ENCODE measurements at places on chromosomes 13 and 19.

DNA sequence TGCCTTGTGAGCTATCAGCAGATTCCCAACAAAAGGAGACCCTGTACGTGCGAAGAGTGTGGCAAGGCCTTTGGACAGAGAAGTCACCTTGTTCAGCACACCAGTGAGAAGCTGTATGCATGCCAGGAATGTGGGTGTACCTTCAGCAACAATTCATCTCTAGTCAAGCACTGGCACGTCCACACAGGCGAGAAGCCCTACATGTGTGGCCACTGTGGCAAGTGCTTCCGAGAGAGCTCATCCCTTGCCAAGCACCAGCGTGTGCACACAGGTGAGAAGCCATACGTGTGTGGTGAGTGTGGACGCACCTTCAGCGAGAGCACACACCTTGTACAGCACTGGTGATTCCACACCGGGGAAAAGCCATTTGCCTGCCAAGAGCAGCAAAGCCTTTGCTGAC is 7.6 kb upstream of the ZSCAN22 start:
- no peak for DNase-seq

GRCh38 chr19:17336872-17337674 is at the start of gene GTPBP3:
GTPBP3 (plus strand) TSS chr19:17337553; CDS start chr19:17337612, 59 bp downstream.
- DNase-seq, result peak; percentile 98

GRCh38 chr19:18644196-18645034 is 7.6 kb downstream of the KLHL26 start:
- no peak for DNase-seq

- DNase-seq, result no peak
Measured at GRCh38 chr13:111042661-111043226, 72.4 kb upstream of the ARHGEF7 start.

GRCh38 chr13:113009743-113010509 is 40.9 kb downstream of the MCF2L start:
- no peak for DNase-seq

- no peak for DNase-seq
Measured at GRCh38 chr13:62038214-62038613, 622.6 kb upstream of the PCDH20 start.

- no peak for DNase-seq
Measured at GRCh38 chr19:3661284-3662238, 35.0 kb upstream of the CACTIN start.

DNA sequence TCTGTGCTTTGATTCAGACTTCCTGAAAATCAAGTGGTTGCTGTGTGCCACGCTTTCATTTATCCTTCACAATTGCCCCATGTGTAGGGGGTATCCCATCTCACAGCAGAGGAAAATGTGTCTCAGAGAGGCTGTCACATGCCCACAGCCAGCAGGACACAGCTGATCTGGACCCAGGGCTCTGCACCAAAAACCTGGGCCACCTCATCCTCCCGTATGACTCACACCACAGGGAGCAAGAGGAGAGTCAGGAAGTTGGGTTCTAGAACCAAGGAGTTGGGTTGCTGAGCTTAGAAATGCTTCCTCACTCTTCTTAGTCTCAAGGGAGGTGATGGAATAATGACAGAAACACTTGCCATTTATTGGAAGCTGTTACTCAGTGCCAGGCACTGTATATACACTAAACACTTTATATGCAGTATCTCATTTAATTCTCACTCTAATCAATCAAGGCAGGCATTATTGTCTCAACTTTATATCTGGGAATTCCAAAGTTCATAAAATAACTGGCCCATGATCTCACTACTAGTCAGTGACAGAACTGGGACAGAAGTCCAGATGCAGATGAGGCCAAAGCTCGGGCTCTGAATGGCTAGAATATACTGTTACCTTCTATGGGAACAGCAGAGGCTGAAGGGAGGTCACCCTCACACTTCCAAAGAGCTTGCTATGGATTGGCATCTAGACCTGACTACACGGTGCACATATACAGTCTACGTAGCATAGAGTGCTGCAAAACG is 47.7 kb upstream of the ATP12A start:
- no peak for DNase-seq

DNA sequence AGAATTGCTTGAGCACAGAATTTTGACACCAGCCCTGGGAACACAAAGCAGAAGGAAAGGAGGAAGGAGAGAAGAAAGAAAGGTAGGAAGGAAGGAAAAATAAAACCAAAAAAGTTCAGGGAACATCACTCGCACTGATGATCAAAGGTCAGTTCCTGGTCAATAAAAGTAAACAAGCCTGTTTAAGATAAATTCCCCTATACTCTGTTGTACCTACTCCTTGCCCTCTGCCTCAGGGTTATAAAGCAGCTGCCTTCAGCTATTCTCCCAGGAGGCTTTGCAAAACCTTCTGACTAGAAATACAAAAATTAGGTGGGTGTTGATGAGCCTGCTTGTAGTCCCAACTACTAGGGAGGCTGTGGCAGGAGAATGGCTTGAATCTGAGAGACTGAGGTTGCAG is 14.9 kb upstream of the ZNF91 start:
- no peak for DNase-seq

- peak; percentile 9 for DNase-seq
Measured at GRCh38 chr13:110625771-110626321, 10.5 kb downstream of the NAXD start.

DNA sequence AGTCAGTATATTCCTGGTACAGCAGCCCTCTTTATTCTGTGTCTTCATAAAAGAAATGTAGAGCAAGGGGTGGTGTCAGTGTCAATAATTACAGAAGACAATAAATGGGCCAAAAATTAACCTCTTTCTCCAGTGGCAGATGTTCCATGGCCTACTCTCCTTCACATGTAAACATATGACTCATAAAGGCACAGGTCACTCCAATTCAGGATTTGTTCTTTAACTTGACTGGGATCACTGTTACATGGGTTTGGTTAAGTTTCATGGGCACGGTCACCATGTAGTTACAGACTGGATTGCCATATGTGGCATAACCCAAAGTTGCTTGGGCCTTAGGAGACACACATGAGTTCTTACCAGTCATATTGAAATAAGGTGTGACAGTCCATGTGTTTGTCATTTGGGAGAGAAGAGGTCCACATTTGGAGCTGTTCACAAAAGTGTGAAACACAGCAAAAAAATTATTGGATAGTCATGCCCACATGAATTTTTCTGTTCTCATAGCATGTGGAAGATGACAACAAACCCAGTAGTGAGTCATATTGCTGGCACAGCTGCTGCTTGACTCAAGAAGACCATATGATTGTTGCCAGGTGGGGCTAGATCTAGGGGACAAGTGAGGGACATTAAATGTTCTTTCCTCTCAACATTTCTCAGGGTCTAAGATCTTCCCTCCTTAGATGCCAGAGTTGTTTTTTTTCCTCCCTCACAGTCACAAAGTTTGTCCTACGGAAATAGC is 68.1 kb upstream of the HTR2A start:
- no peak for DNase-seq

- peak; percentile 95 for DNase-seq
Measured at GRCh38 chr19:45506246-45506988, 862 bp upstream of the VASP start.

- DNase-seq, result no peak
Measured at GRCh38 chr13:30957258-30957943, 24.9 kb downstream of the TEX26 start.

DNA sequence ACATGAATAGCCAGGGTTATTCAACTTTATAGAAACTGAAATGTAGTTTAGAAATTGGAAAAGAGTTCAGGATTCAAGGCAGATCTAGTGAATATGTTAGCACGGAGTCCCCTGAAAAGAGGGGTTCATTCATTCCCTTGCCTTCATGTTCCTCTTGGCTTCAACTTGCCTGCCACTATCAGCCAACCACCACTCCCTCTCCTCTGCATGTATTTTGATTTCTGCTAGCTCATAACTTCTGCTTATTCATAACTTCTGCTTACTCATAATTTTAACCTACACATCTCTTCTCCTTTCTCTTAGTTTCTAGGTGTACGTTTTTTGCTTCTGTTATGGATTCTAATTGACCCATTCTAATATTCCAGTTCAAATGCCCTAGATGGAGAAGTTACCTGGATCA is 5.5 kb upstream of the SERTM1 start:
- no peak for DNase-seq

DNA sequence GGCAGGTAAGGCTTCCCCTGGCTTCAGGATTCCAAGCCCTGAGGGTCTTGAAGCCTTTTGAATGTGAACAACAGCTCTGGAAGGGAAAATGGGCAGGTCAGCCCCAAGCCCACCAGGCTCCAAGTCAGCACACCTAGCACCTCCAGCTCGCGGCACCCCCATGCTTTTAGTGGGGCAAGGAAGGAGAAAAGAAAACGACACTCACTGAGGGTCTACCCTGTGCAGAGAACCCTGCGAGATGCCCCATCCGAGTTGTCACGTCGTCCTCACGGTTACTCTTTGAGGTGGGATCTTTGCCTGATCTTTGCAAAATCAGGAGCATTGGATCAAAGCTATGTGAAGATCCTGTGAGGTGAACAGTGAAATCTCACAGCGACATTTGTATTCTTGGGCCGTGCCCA is 5.7 kb upstream of the F10 start:
- peak; percentile 6 for DNase-seq

GRCh38 chr13:107351305-107351704 is 783.4 kb upstream of the ARGLU1 start:
- no peak for DNase-seq

GRCh38 chr19:1410136-1410786 is 2.9 kb downstream of the DAZAP1 start:
- DNase-seq, result no peak

DNA sequence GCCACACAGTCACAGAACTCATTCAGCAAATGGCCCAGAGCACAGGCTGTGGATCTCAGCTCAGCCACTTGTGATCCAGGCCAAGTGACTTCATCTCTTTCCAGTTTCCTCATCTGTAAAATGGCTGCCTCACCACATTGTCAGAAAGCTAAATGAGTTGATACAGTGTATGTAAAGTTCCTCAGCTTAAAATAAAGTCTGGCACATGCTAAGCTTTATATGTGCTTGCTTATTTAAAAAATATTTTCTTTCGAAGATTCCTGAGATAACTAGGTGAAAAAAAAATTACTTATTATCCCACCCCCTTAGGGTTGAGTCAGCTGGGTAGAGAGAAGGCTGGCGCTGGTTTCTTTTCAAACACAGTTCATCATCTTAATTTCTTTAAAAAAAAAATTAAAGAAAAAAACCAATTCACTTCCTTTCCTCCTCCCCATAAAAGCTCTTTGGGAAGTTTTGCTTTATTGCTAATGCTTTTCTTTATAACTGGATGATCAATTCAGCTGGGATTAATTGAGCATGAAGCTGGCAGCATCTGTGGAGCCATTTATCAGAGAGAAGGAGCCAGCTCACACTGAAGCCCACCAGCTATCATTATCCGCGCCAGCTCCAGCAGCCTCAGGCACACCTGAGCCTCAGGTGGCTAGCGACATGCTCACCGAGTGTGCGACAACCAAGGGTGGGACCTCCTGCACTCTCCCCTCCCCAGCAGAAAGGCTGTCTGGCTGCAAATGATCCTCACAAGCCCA is 354.9 kb downstream of the FOXO1 start:
- DNase-seq, result no peak

DNA sequence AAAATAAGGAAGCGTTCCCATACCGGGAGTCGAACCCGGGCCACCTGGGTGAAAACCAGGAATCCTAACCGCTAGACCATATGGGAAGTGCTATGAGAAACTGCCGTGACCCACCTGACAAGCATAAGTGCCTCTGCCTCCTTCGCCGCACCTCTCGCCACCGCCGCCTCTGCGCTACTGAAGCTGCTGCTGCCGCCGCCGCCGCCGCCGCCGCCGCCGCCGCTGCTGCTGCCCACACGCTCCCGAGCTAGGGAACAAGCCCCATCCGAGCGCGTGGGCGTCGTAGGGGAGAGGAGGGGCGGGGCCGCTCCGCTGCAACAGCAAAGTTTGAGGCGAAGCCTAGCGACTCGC is 610 bp upstream of the WBP4 start:
- peak; percentile 67 for DNase-seq

- DNase-seq, result no peak
Measured at GRCh38 chr13:99105160-99105559, 95.5 kb upstream of the UBAC2 start.

- no peak for DNase-seq
Measured at GRCh38 chr13:43126420-43126819, 103.0 kb downstream of the DNAJC15 start.

DNA sequence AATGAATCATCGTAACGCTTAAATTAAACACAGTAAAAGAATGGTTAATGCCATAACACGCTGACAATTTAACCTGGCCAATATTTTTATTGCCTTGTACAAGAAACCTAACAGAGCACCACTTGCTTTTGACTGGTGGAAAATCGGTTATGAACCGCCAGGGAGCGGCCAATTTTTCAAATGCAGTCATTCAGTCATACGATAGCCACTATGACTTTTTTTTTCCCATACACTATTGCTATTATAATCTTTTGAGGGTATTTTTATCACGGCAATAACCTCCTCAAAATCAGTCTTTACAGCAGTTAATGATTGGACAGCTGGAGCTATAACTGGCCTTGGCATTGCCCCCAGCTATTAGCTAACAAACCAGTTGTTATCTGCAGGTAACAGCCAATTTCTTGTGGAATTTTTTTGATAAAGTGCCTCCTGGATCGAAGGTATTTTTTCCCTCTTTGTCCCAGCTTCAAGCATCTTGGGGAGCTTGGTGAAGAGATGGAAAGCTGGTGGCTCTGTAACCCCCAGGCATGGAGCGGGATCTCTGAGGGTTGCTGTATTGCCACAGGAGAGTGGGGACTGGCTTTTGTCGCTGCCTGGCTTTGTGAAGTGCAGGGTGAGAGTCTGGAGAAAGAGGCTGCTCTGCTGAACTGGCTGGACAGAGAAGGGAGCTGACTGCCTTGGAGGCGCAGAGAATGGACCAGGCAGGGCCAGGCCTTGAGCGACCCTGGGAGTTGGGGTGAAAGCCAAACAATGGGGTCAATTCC is 198.4 kb upstream of the ZNF536 start:
- DNase-seq, result no peak

- peak; percentile 74 for DNase-seq
Measured at GRCh38 chr13:98033277-98034247, 80.1 kb downstream of the IPO5 start.

- DNase-seq, result peak; percentile 85
Measured at GRCh38 chr19:3075605-3076431, 13.5 kb upstream of the TLE5 start.

GRCh38 chr19:33052352-33052972 is 12.2 kb downstream of the RHPN2 start:
- no peak for DNase-seq

DNA sequence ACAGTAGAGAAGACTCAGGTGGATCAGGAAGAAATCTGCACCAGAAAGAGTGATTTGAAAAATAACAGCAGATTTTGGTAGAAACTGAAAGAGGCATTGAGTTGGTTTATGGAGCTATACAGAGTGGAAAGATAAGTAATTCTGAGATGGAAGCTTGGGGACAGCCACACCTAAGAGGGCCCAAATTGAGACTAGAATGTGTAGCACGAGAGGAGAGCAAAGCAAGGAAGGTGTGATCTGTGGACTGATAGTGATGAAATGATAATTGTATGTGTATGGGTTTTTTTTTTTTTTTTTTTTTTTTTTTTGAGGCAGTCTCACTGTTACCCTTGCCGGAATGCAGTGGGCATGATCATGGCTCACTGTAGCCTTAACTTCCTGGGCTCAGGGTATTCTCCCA is 16.3 kb downstream of the SAE1 start:
- DNase-seq, result no peak

- DNase-seq, result no peak
Measured at GRCh38 chr19:374886-375235, 30.3 kb upstream of the MIER2 start.

Data from WERI-Rb-1 (cell line).